ENCODE measurements at places on chromosomes 7 and 10.

GRCh38 chr10:77907462-77907861, 19.1 kb downstream of the DLG5 start:
- no peak for DNase-seq

DNA sequence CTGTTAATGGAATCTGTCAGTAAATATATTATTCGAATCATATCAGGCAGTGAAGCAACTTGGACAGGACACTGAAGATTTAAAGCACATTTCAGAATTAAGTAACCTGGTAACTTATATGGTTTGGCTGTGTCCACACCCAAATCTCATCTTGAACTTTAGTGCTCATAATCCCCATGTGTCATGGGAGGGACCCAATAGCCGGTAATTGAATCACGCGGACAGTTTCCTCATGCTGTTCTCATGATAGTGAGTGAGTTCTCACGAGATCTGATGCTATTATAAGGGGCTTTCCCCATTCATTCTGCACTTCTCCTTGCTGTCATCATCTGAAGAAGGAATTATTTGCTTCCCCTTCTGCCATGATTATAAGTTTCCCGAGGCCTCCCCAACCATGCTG, 83.2 kb upstream of the COL1A2 start:
- no peak for DNase-seq

- no peak for DNase-seq
Measured at GRCh38 chr7:55898287-55898686, 11.0 kb downstream of the ZNF713 start.

DNA sequence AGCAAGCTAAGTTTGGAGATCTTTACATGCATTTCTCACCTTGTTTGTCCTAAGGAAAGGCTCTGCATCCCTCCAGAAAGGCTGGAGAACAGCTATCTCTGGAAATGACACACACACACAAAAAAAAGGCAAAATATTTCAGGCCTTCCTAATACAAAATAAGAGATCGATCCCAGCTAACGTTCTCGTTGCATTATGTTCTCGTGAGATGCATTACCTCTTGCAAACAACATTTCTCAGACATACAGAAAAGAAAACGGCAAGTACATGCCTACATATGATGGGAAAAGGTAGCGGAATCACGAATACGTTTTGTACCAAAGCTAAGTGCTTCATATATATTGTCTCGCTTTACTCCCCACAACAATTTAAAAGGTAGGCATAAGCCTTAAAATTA, 488 bp downstream of the MTERF1 start:
- DNase-seq = no peak

All from stimulated activated CD4-positive, alpha-beta T cell treated with anti-CD3 and anti-CD28 coated beads, Interleukin-15, amount 100 ng/mL, for 1 hour (primary cell).